ENCODE measurements at places on chromosomes 11 and 22.

DNA sequence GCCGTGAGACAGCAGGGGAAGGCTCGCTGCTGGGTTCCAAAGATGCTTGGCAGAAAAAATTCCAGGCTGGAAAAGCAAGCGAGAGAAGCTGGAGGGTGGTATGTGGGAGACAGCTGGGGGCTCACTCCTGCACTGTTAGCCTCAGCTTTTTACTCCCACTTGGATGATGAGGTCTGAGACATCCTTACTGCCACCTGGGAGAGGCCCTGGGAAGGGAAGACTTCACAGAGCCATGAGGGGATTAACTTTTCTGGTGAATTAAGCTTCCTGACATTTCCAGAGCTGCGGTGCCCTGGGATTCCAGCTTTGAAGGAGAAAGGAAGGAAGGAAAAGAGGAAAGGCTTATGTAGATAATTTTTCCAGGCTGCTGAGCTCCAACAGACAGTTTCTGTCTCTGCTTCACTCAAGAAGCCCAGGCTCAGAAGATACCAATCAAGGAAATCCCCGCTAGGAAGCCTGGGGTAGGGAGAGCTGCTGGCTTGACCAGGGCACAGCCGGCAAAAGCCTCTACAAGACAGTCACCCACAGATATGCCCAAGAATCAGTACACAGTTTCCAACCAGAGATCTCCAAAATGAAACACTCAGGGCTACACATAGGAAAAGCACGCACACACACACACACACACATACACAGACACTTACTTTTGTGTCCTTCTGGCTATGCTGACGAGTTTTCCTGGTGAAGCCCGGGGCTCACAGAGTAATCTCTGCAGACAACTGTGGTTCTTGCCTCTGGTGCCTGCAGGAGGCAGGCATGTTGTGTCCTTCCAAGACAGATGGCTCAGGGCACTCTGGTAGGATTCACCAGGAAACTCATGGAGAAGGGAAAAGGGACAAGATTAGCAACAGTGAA lies 907 bp downstream of the MCHR1 start:
- DNase-seq, result no peak

DNA sequence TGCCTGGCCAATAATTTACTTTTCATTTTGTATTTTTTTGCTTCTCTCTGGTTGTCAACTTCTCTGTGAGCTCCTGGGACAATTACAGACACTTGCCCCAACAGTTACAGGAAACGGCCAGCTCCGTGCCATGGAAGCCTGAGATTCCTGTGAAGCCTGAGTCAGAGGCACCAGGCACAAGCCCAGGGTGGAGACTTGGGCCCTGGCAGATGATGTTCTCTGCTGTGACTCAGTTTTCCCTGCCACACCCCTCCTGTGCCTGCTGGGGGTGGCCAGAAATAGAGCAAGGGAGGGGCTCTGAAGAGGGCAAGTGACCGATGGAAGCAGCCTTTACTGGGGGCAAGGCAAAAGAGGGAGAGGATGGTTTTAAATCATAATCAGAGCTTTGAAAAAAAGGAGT lies 4.9 kb downstream of the ATP5MGL start:
- DNase-seq, result no peak

- DNase-seq, result no peak
Measured at GRCh38 chr11:46597609-46598219, 3.9 kb upstream of the AMBRA1 start.

DNA sequence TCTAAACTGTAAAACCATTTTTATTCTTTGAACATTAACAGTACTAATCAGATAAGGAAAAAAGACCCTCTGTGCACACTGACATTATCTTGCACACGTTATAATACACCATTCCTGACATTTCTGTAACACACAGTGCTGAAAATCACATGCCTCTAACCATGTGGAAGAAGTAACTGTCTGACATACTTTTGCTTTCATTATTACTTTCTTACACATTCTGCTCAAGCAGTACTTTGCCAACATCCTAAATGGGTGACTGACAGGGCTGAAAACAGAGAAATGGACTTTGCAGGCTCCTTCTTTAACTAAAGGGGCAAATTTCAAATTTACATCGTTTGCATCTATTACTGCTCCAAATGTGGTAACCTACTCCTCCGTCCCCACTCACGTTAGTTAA lies 22.8 kb upstream of the TP53AIP1 start:
- DNase-seq, result no peak

- peak; percentile 42 for DNase-seq
Measured at GRCh38 chr11:67640021-67640757, 626 bp upstream of the TBX10 start.

- DNase-seq, result no peak
Measured at GRCh38 chr22:28855355-28856094, 27.8 kb upstream of the ZNRF3 start.

DNA sequence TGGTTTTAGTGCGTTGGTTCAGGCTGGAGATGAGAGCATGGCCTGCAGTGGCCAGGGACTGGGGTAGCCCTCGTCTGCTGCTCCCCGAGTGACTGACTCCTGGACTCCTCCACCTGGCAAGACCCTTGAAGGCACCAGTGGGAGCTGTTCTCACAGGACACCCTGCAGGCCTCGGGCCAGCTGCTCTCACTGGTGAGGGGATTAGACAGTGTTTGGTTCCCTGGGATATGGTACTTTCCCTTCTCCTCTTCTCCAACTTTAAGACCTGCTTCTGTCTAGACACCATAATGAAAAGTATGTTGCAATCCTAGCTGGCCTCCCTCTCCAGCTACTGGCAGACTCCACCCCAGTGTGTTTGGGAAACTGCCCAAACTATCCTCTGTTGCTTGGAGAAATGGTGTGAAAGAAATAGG lies 168.8 kb upstream of the CADM1 start:
- DNase-seq, result no peak

DNA sequence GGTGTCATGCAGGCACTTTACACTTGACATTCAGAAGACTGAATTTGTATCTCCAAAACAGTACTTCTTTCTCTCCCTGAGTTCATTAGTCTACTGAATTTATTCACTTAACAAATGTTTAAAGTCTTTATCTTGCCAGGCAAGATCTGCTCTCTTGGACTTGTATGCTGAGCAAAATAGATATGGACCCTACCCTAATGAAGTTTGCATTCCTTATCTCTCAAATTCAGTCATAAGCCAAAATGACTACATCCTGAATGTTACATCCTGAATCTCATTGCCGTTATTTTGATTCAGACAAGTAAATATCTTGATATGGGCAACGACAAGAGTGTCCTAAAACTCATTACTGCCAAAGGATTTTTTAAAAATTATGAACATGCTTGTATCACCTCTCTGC lies 29.7 kb downstream of the FAR1 start:
- no peak for DNase-seq

GRCh38 chr11:110323786-110324185 lies 27.4 kb upstream of the RDX start:
- DNase-seq, result no peak

DNA sequence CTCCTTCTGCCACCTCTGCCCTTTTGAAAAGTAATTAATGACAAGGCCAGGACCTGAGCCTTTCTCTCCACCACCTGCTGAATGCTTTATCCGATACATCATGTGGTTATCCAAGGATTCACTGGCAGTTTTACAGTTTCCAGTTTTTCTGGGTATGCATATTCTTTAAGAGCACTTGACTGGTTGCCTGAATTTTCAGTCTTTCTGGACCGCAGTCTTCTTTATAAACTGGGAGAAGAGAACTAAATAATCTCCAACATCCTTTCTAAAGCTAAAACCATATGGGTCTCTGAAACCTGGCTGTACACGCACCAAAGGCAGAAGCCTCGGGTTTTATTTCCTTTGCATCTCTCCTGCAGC lies 65.1 kb downstream of the BTG4 start:
- DNase-seq, result no peak

- DNase-seq, result no peak
Measured at GRCh38 chr22:27170491-27170890, 513.1 kb downstream of the MIAT start.

DNA sequence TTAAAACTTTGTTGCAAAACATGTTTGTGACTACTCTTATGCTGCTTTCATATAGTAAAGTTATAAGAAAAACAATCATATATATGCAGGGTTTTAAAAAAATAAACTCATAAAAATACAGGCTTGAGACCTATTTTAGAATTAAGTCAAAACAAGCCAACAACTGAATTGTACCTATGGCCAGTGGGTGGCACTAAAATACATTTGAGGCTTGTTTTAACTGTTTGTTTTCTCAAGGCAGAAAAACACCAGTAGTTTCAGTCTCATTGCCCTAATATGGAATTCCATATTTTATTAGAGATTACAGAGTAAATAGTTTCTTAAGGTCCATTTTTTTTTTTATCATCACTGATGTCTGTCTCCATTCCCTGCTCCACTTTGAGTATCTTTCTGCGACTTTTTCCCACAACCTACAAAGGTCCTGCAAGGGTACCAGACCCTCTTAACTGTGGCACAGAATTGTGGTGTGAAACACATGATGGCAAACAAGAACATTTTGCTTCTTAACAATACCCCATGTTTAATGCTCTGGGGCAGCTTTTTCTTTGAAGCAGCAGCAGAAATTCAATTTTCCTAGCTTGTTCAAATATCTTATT lies 8.5 kb upstream of the CCDC89 start:
- DNase-seq, result no peak

- DNase-seq, result no peak
Measured at GRCh38 chr11:77886401-77886800, 65.5 kb downstream of the AAMDC start.

- DNase-seq, result no peak
Measured at GRCh38 chr11:27171376-27171958, 130.9 kb downstream of the BBOX1 start.

DNA sequence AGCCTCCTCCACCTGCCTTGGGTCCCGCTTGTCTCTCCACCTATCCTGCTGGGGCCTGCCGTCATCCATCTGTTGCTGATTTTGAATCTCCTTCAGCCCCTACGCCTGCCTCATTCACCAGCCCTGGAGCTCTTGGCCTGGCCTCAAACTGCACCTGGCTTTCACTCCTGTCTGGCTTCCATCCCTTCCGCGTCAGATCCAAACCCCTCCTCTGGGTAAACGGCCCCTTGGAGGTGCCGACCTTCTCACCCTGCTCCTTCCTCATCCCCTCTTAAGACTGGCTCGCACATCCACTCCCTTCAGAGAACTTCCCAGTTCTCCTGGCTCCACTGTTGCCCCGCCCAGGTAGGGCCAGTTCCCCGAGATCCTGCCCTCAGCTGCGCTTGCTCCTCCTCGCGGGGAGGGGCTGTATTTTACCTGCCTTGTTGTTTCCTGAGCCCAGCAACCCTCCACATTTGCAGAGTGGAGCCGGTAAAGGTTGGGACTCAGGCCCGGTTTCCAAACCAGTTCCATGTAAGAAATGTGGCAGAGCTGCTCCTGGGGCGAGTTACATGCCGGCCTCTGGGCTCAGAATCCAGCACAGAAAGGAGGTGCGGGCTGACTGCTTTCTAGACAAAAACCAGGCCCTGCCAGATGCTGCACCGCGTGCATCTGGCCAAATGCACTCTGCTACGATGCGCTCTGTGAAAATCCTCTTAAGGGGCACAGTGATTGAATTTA lies 13.9 kb upstream of the SHANK2 start:
- DNase-seq, result no peak

DNA sequence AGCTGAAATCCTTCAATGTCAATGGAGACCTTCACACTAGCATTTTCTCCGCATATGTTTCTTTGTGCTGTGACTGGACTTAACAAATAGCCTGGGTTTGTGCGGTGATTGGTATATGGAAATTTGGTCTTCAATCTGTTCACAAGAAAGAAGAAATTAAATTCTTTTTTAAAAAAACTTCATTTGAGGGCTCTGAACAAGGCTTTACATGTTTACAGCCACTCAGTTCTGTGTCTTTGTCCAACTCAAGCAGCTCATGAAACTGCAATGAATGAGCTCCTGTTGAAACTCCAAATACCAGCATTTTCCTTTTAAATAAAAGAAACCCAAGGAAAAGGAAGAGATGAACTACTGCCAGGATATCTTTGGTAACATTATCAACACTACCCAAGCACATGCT lies 57.3 kb downstream of the PIK3C2A start:
- no peak for DNase-seq

GRCh38 chr11:24155792-24156191 lies 341.1 kb upstream of the LUZP2 start:
- DNase-seq, result no peak

DNA sequence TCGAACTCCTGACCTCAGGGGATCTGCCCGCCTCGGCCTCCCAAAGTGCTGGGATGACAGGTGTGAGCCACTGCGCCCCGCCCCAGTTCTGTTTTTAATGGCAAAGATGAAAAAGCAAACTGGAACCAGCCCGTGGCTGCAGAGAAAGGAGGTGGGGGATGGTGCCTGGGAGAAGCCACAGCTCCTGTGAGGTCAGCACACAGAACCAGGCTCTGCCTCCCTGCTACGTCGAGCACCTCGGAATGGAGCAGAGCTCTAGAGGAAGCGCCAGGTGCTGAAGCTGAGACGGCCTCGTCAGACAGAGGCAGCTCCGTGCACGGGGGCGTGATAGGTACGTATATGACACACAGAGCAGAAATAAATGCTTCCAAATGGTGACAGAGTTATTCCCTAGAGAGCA lies 8.5 kb downstream of the DRD4 start:
- no peak for DNase-seq

- DNase-seq, result no peak
Measured at GRCh38 chr11:131666006-131666405, 295.6 kb downstream of the NTM start.

- no peak for DNase-seq
Measured at GRCh38 chr11:115528225-115528624, 24.0 kb upstream of the CADM1 start.

- DNase-seq, result peak; percentile 96
Measured at GRCh38 chr11:65961267-65962140, at the start of gene SART1. SART1 (plus strand) TSS chr11:65961734; CDS start chr11:65961781, 47 bp downstream.

GRCh38 chr22:49760630-49761571 lies 66.8 kb downstream of the BRD1 start:
- no peak for DNase-seq

GRCh38 chr11:35964841-35965240 lies 21.0 kb downstream of the LDLRAD3 start:
- DNase-seq, result no peak

DNA sequence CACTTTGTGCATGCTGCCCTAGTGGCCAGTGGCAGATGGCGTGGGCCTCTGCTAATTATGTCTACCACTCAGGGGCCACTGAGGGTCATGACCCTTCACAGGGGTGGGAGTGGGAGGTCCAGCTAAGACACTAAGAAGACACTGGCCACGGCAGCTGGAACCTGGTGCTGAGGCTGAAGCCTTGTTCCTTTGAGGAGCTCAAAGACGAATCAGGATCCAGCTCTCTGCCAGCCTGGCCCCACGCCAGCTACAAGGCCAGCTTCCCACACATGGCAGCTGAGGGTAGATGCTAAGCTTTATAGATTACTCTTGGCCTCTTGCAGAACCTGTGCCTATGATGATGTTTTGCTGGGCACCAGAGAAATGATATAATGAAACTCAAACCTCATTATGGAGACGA lies 226.3 kb downstream of the DSCAML1 start:
- DNase-seq, result no peak

Data from stimulated activated CD8-positive, alpha-beta memory T cell treated with anti-CD3 and anti-CD28 coated beads, Interleukin-4, amount 100 ng/mL, for 24 hours (primary cell).